ENCODE measurements at places on chromosomes 1 and 21. TPM values are rescaled to one million over a fixed set of nuclear protein-coding genes. Genes with fewer than 3 reads are reported as not detected.

GRCh38 chr1:230215031-230215430 lies 148.0 kb downstream of the GALNT2 start:
- DNase-seq, result no peak

GRCh38 chr1:155941845-155942531 lies 550 bp downstream of the RXFP4 start:
- no peak for DNase-seq

- no peak for DNase-seq
Measured at GRCh38 chr1:213492161-213493041, 441.4 kb downstream of the RPS6KC1 start.

DNA sequence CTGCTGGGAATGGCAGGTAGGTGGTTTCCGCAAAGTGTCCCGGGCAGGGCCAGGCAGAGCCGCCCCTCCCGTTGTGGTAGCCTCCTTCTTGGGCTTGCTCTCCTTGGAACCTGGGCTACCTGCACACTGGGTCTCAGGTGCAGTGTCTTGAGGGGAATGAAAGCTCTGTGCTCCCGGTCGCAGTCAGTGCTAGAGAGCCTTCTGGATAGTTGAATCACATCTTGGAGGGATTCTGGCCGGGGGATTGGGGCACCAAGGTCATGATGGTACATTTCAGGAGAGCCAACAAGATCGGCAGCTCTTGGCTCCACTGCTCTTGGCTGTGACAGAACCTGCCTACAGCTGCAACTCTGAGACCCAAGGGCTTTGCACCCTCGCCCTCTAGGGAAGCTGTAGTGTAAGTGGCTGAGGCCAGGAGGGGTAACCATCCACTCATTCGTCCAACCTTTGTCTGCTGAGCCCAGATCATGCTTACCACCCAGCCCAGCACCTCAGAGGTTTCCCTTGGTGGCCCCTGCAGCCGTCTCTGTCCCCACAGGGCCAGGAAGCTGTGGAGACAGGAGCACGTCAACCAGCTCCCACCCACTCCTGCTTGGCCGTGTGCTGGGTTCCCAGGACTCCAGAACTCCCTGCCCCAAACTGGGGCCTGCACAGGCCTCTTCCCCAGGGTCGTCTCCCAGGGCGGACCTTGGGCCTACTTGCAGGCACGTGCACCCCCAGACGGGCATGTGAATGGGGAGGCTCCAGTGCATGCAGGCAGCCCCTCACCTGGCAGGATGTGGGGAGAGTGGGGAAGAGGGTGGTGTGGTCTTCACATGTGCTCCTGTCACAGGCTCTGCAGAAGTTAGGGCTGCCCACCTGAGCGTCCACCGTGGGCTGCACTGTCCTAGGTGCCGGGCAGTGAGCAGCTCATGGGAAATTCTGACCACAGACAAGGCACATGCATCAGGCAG lies 40.0 kb downstream of the NTPCR start:
- DNase-seq, result no peak

Gene ZNF362
- polyA plus RNA-seq, result 24.2 TPM

Gene VANGL2
- 118 TPM for polyA plus RNA-seq

Gene TMPRSS15
- not detected for polyA plus RNA-seq

Gene SPRR5
- not detected for polyA plus RNA-seq

Gene PBX1
- 80.1 TPM for polyA plus RNA-seq
